ENCODE measurements at places on chromosomes 11 and 22.

GRCh38 chr11:16805938-16806337, 67.5 kb downstream of the C11orf58 start:
- DNase-seq: no peak

GRCh38 chr22:47690166-47690565, 927.7 kb downstream of the TBC1D22A start:
- no peak for DNase-seq

- DNase-seq: no peak
Measured at GRCh38 chr22:43514476-43515157, 102.8 kb downstream of the MPPED1 start.

DNA sequence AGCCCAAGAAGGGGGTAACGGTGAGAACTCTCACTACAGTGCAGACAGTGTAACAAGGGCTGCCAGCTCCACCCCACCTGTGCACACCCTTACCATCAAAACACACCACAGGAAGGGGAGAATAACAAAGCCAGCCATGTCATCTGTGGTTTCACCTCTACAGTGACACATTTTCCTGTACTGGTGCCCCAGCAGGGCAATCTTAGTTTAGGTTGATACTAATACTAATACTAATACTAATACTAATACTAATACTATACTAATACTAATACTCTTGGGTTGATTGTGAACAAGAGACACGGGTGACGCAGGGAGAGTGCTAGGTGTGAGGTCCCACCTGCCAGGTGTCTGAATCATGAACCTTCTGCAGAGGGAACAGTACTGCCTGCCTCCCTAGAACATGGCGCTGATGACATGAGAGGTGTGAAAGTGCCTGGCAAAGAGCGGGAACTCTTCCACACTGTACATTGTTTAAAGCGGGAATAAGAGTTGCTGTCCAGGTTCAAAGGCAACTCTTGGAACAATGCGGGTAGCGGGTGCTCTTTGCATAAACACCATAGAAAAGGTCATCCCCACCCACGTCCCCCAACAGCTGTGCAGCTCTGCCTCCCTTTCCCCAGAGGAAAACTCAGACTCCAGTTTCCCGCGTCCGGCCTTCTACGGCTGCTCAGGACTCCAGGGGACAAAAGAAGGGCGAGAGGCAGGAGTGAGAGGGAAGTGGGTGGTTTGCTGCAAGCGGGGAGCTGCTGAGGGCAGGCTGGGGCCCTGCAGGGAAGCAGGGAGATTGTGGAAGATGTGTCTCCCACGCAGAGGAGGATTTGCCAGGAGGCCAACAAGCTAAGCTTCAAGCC, 25.0 kb upstream of the TMPRSS4 start:
- DNase-seq: no peak

DNA sequence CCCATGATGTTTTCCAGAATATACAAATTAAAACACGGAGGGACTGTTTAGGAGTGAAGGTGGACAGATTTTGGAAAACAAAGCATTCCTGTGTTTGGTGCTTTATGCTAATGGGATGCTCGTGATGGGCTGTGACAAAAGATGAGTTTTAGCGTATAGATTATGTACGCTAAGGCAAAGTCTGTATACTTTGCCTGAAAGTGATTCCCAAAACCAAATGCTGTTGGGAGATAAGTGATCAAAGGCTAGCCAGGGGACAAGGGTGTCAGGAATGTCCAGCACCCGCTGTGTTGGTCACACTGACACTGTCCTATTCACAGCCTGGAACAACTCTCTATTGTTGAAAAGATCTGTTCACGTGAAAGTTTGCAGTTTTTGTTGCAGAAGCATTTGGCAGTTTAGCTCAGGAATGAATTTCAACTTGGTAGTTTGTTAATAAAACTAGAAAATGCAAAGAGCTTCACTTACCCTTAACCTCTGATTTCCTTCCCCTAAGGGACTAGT, 1.5 kb downstream of the JAM3 start:
- DNase-seq: no peak

DNA sequence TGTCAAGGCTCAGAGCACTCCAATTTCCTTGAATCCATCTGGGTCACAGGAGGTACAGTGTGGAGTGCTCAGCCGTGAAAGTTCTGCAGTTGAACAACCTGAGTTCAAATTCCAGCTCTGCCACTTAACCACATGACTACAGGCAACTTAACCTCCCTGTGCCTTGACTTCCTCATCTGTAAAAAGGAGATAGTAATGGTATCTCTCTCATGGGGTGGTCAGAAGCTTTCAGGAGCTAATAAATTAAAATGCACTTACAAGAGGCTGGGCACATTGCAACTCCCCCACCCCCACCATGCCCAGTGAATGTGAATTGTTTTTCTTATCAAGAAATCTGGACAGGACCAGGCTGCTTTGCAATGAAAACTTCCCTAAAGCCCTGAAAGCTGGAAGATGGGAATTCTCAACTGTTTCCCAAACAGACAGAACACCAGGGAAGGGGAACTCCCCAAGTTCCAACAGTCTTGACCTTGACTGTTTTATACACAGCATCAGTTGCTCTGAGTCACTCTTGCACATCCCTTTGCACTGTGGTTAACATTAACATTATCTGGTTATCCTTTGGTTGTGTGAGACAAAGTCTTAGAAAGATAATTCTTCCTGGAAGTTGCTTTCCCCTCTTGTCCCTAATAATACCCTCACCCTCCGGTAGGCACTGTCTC, 137.0 kb downstream of the SLC1A2 start:
- DNase-seq: no peak

GRCh38 chr11:67126986-67127385, 7.9 kb downstream of the KDM2A start:
- no peak for DNase-seq

DNA sequence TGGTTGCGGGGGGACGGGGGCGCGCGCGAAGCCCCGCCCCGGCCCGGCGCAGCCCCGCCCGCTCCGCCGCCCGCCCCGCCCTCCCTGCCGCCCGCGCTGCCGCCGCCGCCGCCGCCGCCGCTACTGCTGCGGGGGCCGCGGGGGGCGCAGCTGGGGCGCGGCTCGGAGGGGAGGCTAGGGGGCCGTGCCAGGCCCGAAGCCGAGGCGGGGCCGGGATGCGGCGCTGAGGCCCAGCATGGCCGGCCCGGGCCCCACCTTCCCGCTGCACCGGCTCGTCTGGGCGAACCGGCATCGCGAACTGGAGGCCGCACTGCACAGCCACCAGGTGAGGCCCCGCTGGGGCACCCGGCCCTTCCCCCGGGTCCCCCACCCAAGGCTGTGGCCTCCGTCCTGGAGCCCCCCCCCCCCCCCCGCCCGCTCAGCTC, at the start of gene ANKRD13D:
ANKRD13D (plus strand) TSS at position 78 of the 425 bp plus-strand sequence; CDS start at position 236, 158 bp downstream.
- DNase-seq: no peak

DNA sequence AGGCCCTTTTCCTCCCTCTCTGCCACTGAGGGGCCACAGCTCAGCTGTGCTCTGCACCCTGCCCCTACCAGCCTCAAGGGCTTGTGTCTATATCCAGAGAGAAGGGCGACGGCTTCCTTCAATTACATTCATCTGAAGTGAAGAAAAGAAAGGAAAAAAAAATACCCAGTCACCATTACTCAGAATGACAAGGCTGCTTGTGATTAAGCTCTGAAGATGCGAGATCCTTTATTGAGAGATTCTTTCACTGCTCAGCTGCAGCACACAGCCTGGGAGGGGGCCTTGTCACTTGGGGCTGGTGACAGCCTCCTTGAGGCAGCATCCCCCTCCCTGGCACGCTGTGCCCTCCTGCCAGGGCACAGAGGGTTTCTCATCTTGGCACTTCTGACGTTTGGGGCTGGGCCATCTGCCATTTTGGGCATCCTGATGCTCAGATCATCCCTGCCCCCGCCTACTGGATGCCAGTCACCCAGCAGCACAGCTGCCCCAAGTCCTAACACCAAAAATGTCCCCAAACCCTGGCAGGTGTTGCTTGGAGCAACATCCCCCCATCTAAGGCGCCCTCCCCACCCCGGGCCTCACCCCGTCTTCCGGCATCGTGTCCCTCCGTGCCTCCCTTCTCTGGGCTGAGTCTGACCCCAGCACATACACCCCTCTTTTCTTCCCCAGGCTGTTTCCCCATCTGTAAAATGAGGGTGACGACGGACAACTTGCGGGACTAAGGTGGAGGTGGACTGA, 1394.7 kb downstream of the BRD1 start:
- DNase-seq: no peak
